ENCODE measurements at places on chromosomes 13 and 19.
A peak's percentile ranks its signal among the peaks of the same experiment; 100 is the strongest.

DNA sequence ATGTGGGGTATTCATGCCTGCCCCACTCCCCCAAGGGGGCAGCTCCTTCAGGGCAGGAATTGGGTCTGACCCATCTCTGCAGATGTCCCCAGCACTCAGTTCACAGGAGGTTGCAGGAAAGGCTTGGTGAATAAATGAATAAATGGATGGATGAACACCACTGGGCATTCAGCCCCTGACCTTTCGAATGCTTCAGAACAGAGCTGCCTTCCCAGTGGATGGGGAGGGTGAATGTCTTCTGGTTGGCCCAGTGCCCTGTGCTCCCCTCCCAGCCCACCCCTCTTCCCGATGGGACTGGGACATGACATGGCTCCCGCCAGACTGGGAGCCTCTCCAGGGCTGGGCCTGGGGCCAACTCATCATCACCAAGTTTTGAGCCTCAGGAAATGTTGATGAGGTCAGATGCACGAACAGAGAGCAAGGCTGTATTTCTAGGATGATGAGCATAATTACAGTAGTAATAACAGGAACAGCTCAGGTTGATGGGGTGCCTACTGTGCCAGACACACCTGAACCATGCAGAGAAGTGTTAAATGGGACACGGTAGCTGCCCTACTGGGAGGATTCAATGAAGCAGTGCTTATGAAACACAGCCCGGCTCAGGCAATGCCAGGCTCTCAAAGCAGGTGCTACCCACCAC, 25.7 kb downstream of the VRK3 start:
- DNase-seq: no peak

GRCh38 chr13:99484473-99484872, 16.8 kb upstream of the TM9SF2 start:
- no peak for DNase-seq

GRCh38 chr19:18809149-18809868, 18.2 kb upstream of the COMP start:
- DNase-seq: peak; percentile 38

DNA sequence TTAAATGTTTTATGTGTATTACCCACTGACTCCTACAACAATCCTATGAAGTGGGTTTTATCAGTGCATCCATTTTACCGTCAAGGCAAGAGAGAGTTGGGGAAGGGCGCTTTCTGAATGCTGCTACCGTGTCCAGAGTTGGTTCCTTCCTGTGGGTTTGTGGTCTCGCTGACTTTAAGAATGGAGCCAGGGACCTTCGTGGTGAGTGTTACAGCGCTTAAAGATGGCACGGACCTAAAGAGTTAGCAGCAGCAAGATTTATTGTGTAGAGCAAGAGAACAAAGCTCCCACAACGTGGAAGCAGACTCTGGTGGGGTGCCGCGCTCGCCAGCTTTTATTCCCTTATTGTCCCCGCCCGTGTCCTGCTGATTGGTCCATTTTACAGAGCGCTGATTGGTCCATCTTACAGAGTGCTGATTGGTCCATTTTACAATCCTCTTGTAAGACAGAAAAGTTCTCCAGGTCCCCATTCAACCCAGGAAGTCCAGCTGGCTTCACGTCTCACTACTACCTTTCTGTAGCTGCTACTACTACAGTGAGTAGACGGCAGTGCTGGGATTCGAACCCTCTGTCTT, 6.1 kb downstream of the OSCAR start:
- no peak for DNase-seq

- peak; percentile 97 for DNase-seq
Measured at GRCh38 chr19:34404109-34404909, at the start of gene PDCD2L. Gene PDCD2L (plus strand): TSS chr19:34404399. CDS start chr19:34404431, 32 bp downstream.

GRCh38 chr19:1598777-1599459, 6.3 kb upstream of the MBD3 start:
- DNase-seq: no peak

DNA sequence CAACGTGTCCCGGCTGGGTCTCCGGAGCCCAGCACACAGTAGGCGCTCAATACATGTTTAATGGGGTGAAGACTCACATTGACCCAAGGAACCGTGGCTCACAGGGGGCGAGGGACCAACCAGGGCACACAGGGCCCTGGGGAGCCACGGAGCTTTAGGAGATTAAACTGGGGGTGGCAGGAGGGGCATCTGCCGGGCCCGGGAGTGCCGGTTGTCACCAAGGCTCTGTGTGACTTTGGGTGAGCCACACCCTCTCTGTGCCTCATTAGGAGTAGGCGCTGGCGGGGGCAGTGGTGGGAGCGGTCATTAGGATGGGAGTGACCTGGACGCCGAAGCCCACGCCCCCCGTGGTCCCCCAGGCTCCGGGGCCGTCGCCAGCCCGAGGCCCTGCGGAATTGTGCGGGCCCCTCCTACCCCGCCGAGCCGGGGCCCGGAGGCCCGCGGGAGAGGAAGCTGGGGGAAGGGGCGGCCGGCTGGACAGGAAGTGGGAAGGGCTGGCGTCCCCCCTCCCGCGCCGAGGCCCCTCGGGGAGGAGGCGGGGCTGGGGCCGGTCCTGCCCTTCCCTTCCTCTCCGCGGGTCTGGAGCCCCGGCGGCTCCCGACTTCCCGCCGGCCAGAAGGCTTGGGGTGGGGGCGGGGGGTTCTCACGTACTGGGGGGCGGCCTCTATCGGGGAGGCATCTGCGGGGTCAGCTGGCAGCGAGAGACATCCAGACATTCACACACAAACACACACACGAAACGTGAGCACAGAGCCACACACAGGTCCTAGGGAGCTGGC, 1.8 kb upstream of the SSBP4 start:
- peak; percentile 96 for DNase-seq

DNA sequence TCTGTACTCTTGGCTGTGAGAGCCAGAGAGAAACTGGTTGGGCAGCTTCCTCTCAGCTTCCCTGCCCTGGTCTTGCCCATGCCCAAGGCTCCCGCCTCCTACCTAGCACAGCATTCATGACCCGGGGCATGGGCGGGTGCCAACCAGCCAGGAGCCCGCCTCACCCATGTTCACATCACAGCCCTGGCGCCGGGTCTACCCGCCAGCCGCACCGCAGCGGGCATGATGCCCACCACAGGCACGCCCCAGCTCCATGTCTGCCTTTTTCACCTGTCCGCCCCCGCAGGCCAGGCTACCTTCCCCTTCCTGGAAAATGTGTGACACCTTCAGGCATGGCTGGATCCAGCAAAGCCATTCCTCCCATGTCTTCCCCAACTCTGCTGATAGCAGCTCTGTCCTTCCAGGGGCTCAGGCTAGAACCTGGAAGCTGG, 42.1 kb downstream of the PTPRS start:
- peak; percentile 52 for DNase-seq

- peak; percentile 52 for DNase-seq
Measured at GRCh38 chr19:10510301-10510802, 6.9 kb downstream of the S1PR5 start.

DNA sequence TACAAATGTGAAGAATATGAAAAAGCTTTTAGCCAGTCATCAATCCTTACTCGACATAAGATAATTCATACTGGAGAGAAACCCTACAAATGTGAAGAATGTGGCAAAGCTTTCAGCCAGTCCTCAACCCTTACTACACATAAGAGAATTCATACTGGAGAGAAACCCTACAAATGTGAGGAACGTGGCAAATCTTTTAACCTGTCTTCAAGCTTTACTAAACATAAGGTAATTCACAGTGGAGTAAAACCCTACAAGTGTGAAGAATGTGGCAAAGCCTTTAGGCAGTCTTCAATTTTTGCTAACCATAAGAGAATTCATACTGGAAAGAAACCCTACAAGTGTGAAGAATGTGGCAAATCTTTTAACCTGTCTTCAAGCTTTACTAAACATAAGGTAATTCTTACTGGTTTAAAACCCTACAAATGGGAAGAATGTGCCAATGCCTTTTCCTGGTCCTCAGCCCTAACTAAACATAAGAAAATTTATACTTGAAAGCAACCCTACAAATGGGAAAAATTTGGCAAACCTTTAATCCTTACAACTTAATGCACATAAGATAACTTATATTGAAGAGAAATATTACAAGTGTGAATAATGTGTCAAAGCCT, 74.1 kb upstream of the ZNF681 start:
- DNase-seq: no peak

DNA sequence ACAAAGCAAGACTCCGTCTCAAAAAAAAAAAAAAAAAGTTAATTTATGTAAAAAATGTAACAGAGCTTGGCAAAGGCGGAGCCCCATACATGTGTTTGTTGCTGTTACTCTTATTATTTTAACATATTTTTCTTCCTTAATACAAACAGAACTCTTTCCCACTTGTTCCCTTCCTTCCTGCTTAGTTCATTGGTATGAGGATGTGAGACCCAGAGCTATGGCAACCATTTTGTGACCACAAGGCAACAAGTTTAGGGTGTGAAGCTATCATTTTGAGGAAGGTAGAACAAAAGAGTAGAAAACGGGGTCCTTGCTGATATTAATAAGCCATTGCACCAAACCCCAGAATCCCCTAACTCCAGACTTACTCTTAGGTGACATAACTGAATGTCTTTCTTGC, 5.4 kb downstream of the IFNL1 start:
- DNase-seq: no peak

- DNase-seq: no peak
Measured at GRCh38 chr13:39036212-39036611, 1.7 kb downstream of the PROSER1 start.

DNA sequence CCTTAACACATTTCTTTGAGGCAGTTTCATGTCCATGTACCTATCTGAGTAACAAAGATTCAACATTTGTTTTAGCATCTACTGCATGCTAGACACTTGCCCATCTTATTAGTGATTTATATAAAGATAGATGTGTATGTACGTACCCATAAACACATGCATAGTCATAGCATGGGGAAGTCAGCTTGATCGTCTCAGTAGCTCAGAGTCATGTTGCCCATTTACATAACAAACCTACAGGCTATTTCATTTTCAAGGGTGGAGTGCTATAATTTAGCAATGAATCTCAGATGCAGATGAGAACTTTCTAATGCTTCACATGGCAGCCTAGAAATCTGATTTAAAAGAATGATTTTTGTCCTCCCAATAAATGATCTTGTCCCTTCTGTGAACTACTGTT, 23.5 kb downstream of the FLT1 start:
- no peak for DNase-seq

DNA sequence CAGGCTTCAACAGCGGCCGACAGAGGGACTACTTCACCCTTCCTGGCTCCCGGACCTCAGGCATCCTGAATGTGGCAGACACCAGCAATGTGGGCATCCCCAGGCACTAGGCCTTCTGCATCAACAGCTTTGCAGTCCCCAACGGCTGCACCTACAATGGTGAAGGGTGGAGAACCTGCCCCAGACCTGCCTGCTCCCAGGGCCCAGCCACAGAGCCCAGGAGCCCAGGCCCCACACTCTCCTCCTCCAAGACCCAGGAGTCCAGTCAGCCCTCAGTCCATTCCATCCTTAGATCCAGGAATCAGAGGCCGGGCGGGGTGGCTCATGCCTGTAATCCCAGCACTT, 34.5 kb downstream of the HPN start:
- DNase-seq: no peak

- no peak for DNase-seq
Measured at GRCh38 chr13:95239283-95239682, 62.0 kb downstream of the ABCC4 start.

DNA sequence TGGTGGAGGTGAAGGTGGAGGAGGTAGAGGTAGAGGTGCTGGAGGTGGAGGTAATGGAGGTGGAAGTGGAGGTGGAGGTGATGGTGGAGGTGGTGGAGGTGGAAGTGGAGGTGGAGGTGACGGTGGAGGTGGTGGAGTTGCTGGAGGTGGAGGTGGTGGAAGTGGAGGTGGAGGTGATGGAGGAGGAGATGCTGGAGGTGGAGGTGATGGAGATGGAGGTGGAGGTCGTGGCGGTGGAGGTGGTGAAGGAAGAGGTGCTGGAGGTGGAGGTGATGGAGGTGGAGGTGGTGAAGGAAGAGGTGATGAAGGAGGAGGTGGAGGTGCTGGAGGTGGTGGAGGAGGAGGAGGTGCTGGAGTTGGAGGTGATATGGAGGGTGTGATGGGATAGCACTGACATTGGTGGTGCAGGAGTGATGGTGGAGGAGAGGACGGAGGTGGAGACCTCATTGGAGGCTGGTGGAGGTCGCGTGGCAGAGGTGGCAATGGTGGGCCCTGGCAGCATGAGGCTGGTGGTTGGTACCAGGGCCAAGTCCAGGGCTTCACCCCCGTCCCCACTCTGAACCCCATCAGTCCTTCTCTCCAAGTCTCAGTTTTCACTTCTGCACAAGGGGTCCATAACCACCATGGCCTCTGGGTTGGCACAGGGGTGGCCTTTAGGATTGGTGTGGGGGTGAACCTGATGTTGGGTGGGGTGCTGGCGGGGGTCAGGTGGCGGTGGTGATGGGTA, 15.8 kb downstream of the ONECUT3 start:
- no peak for DNase-seq

DNA sequence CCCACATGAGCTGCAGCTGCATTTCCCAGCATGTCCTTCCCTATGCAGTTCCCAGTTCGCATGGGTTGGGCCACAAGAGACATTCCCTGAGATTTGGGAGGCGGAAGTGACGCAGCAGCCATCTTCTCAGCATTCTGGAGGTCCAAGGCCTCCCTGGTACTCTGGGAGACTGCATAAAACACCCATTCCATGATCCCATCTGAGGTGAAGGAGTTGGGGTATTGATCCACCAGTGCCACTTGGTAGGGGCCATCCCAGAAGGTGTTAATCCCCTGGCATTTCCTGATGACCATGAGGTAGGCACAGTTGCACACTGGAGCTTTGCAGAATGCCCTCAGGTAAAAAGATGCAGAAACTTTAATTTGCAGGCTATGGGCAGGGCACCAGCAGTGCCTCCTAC, 25.4 kb downstream of the POP4 start:
- no peak for DNase-seq

DNA sequence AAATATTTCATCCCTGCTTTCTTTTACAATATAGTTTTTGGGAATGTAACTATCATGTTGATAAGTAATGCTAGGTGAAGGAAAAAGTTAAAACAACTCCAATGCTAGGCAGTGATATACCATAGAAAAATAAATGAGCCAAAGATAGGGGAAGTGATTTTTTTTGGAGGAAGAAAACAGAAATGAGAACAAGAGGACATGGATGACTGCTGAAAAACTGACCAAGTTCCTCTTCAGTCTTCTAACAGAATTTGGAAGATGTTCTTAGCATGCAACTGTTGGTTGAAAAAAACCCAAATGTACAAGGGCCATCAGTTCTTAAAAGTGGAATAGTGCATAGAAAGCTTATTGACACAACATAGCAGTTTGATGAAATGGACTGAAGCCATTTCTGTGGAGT, 262.5 kb upstream of the STARD13 start:
- DNase-seq: no peak

GRCh38 chr19:45320997-45321775, 1.5 kb downstream of the CKM start:
- no peak for DNase-seq

Measured in stomach (tissue), 19 donors.